ENCODE measurements at places on chromosomes 12 and 14.

DNA sequence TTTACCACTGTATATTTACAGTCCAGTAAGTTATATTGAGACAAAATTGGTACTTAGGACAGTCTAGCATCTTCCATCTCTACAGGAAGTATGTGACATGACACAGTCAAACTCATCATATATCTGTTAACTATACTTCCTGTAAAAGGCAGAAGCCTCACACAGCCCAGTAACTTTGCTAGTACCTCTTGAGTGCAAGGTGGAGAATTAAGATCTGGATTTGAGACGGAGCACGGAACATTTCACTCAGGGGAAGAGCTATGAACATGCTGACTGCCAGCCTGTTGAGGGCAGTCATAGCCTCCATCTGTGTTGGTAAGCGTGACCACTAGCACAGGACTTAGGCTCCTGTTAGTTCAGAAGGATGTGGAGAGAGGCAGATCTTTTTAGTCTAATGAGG lies 333.7 kb upstream of the OR4E1 start:
- DNase-seq = no peak

- peak; percentile 72 for DNase-seq
Measured at GRCh38 chr14:91114079-91115065, 499 bp downstream of the DGLUCY start.

DNA sequence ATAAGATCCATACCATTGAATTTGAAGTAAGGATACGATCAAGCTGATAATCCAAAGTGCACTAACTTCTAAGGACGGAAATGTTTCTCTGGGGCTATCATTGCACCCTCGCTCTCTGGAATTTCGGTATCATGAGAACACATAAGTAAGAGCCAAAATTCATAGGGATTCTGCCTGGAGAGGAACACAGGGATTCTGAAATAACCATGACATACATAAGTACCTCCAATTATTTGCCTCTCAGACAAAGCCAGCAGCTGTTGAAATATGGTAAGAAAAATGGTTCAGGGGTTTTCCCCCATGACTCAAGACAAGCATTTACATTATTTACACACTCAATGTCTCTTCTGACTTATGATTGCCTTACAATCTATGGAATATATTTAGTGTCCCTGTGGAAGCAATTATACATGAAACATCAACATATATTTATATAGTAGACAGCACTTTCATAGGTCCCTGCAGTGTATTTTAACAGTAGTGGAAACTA lies 1123.6 kb upstream of the SEL1L start:
- no peak for DNase-seq

DNA sequence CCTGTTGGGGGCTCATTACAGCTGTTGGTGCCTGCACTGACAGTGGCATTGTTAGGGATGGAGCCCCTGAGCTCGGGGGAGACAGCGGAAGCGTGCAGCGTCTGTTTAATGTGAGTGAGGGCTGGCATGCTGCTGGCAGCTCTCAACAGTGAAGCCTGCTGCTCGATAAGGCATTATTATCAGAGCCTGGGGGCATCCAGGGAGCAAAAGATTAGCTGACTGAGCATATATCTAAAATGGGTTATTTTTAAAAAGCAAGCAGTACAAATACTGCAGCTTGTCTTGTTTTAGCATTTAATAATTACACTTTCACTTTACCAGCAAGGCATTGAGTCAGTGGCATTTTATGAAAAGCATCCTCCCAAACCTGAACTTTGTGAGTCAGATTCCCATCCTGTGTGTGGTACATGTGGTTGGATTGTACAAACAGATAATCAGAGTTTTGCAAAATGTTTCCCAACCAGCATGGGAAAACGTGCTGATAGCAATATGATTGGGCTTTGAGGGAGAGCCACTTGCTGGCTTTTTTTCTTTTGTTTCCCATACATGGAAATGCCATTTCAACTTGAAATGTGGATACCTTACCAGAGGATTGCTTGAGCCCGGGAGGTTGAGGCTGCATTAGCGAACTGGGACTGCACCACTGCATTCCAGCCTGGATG lies 150.8 kb downstream of the PRKCH start:
- peak; percentile 5 for DNase-seq

DNA sequence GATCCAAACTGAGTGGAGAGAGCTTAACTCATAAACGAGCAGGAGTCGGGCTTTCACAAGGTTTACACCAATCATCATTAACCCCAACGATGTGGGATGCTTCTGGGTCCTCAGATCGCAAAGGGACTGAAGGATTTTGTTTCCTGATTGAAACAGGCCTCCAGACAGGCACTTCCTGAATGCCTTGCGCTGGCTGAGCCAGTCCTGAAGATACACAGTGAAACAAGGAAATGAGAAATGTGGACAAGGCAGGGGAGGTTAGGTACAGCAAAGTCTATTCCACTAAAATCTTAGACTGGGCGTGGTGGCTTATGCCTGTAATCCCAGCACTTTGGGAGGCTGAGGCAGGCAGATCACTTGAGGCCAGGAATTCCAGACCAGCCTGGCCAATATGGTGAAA lies 30.7 kb downstream of the RBM19 start:
- no peak for DNase-seq

- DNase-seq = no peak
Measured at GRCh38 chr12:126397071-126397581, 1331.9 kb downstream of the AACS start.

DNA sequence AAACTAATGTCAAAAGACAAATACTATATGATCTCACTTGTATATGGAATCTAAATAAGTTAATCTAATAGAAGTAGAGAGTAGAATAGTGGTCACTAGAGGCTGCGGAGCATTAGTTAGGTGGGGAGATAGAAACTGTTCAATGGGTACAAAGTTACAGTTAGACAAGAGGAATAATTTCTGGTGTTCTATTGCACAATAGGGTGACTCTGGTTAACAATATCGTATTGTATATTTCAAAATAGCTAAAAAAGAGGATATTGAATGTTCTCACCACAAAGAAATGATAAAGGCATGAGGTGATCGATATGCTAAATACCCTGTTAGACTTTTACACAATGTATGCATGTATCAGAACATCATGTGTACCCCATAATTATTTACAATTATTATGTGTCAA lies 42.9 kb downstream of the IGF1 start:
- no peak for DNase-seq

DNA sequence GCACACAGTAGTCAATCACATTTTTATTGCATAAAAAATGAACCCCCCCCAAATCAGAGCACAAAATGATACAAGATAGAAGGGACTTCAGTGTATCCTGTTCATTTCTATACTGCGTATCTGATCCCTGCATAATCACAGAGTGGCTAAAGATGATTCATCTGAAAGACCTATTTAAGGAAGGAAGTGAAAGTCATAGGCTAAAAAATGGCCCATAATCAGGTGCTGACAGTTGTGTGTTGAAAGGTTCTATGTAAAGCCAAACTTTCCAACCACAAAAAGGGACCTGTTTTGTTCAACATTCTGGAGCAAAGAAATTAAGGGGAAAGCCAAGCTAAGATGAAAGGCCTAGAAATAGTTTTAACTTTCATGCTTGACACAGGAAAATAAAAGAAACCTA lies 147.8 kb upstream of the ATP2B1 start:
- no peak for DNase-seq

DNA sequence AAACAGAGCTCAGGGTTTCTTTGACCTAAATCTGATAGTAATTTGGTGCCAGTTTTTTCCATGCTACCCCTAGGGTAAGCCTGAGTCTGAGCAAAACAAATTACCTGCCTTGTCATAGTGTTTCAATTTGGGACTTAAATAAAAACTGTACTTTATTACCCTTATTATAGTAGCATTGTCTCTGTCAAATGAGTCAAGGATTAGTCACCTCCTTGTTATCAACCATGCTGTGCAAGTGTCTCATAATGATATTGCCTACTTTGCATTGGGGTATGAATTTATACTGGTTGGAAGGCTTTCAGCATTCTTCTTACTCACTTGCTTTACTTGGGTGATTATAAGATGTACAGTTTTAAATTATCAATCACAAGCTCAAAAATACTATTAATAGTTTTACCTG lies 380.0 kb downstream of the LRFN5 start:
- DNase-seq = no peak

DNA sequence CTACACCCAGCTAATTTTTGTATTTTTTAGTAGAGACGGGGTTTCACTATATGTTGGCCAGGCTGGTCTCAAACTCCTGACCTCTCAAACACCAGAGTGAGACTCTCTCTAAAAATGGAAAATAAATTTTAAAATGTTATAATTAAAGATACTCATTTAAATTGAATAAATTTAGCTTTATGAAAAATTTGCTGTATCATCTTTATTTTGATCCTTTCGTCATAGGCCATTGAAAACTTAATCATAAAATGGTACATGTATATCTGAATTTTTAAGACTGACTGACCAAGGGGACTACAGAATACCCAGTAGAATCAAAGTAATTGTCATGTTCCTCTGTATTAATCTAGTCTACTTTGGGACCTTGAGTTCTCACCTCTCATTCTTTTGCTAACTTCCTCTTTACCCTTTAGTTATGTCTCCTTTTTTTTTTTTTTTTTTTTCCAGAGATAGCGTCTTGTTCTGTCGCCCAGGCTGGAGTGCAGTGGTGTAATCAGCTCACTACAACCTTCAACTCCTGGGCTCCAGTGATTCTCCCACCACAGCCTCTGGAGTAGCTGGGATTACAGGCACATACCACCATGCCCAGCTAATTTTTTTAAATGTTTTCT lies 9.5 kb downstream of the RAB5B start:
- DNase-seq = no peak

GRCh38 chr14:100193417-100194357 lies 34.2 kb upstream of the DEGS2 start:
- DNase-seq = peak; percentile 28

- no peak for DNase-seq
Measured at GRCh38 chr12:3712209-3712992, 40.5 kb downstream of the CRACR2A start.

GRCh38 chr12:26293612-26294011 lies 98.2 kb downstream of the SSPN start:
- DNase-seq = no peak

- no peak for DNase-seq
Measured at GRCh38 chr14:35295845-35296161, 3.6 kb downstream of the PSMA6 start.

DNA sequence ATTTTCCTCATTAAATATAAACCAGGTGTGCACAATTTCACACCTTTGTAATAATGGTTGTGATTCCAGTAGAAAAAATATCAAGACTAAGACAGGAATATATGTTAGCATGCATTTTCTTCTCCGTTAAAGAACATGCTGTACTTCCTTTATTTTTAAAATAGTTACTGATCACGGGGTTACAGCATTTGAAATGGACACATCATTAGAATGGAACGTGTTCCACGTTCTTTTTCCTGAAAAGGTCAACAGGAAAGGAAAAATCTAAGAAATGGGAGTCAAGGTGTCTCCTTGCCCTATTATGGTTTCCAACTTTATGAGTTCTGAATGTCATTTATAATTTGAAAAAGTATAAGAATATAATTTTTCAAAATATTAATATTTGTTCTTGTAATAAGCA lies 1325.7 kb downstream of the SLC16A7 start:
- DNase-seq = no peak

GRCh38 chr14:60163693-60164092 lies 1.5 kb downstream of the DHRS7 start:
- no peak for DNase-seq

DNA sequence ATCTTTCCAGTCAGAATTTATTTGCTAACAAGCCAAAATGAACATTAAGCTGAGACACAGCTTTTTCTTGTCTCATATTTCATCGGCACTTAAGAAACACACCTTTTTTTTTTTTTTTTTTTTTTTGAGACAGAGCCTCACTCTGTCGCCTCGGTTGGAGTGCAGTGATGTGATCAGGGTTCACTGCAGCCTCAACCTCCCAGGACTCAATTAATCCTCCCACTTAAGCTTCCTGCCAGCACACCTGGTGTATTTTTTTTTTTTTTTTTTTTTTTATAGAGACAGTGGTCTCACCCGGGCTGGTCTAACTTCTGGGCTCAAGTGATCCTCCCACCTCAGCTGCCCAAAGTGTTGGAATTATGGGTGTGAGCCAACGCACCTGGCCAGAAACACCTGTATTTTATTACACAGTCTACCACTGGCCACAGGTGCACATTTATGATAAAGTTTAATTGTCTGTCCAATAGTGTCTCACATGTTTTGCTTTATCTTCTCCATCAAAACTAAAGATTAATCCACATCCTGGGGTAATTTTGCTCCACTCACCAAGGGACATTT lies 62.7 kb downstream of the C2CD5 start:
- no peak for DNase-seq

DNA sequence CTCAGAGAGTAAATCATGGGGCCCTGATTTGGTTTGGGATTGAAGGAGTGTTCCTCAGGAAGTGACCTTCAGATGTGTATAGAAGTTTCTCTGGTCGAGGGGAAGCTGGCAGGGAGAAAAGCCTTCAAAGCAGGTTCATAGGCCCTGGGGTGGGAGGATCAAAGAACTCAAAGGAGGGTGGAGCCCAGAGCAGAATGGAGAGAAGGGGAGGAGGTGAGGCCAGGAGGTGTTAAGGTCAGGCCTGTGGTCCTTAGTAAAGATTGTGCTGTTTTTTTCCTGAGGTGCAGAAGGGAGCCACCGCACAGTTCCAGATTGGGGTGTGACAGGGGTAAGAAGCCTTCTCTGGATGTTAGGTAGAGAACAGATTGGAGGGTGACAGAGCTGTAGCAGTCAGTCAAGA lies 9.7 kb upstream of the CFAP251 start:
- DNase-seq = no peak

DNA sequence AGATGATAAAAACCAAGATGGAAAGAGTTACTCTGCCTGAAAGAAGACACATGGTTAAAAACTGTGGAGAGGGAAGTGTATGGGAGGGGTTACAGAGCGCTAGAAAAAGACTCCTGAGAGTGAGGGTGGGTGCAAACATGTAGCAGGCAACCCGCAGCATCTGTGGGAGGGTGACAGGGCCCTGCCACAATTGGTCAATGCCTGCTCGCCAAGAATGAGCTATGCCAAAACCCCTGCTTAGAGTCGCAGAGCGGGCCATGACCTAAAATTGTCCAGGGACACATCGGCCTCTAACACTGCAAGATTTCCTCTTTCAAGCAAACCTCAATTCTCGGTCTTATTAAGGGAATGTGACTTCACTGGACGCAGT lies 700 bp downstream of the PRKAG1 start:
- no peak for DNase-seq

DNA sequence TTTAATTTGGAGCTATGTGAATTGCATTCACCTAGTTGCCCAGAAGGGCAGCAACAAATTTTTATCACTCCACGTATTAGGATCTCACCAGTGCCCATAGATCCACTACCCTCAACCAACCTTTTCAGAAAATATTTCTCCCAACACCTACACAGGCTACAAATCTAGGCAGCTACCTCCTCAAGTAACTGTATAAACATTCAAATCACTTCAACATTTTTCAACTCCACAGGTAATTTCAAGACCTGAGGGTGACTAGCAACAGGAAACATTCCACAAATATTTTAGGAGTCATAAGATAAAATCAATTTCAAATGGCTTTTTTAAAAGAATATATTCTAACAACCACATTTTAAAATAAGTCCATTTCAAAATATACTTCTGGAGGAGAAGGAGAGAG lies 12.9 kb downstream of the PHLDA1 start:
- no peak for DNase-seq

GRCh38 chr14:64611358-64612020 lies 61.7 kb downstream of the PPP1R36 start:
- no peak for DNase-seq

- no peak for DNase-seq
Measured at GRCh38 chr14:75501080-75501479, 21.2 kb upstream of the BATF start.
